Stimulated activated CD8-positive, alpha-beta memory T cell treated with anti-CD3 and anti-CD28 coated beads, Interleukin-2, amount 100 ng/mL, for 48 hours (primary cell): ENCODE measurements at places on chromosomes 6 and 20.

GRCh38 chr6:98929498-98930060 is 18.2 kb downstream of the FBXL4 start:
- DNase-seq = no peak

DNA sequence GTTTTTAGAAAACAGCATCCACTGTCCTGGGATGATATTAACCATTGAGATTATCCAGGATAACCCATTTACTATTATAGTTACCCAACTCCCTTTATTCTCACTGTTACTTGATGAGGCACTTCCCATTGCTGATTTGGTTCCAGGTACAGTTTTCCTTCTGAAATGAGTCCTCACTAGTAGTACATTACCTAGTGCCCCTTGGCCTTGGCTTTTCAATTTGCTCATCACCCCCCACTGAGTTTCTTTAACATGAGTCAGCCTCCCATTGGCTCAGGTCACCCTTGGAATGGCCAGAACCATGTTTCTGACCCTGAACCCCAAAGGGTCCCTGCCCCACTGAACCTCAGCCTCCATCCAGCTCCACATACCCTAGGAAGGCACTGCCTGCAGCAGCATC is 28.4 kb downstream of the MDGA1 start:
- no peak for DNase-seq

- peak; percentile 68 for DNase-seq
Observed at GRCh38 chr6:28981431-28981832, 23.7 kb downstream of the ZNF311 start.

DNA sequence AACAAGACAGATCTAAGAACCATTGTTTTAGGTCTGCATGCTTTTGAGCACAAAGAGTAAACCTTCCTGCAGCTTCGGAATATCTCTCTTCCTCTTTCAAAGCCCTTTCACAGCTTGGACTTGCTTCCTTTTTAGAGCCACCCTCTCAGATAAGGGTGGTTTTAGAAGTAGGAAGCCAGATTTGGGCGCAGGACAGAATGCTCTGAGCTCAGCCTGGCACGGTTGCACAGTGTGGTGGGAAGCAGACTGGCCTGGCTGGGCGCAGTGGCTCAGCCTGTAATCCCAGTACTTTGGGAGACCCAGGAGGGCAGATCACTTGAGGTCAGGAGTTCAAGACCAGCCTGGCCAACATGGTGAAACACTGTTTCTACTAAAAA is 35.6 kb upstream of the PNRC1 start:
- no peak for DNase-seq

DNA sequence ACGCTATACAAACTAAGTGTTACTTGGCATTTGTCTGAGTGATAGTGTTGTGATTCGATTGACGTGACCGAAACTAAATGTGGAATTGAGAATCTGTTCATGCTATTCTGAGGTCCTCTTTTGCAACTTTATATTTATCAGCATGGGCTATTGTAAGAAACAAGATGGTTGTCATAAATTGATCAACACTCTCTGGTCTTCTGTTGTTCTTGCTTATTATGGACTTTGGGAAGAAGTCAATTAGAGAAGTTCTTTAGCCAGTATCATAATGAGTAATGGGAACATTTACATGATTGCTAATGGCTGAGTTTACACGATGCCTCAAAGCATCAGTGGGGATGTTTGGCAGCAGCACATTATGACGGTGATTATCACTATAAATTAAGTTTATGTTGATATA is 195.0 kb downstream of the CD83 start:
- DNase-seq = no peak

- DNase-seq = no peak
Observed at GRCh38 chr20:50283370-50283769, 92.7 kb downstream of the CEBPB start.

DNA sequence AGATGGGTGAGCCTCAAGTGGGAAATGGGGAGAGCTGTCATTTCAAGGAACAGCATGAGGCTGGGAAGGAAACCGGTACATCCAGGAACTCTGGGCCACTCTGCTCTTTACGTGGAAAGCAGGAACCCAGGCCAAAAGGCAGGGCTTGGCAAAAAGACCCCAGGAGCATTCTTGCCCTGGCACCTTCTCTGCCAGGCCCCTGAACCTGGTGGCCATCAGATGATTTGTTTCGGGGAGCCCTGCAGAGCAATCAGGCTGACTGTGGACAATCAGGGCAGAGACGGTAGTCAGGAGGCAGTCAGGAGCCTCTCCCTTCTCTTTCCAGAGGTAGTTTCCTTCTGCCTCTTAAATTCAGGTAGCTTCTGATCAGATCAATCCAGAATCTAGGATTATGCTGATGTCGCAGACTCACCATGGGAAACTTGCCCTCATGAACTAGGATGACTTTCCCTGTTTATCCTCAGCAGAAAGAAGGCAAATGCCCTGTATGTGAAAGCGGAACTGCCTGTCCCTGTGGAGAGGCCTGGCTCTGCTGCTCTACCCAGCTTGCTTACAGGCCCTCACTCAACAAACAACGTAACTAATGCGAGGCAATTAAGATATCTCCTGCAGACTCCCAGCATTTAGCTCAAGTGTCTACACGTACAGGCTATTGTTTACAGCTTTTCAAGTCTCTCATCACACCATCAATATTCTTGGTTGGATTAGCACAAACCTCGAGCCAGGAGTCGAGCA is 36.6 kb downstream of the EZR start:
- DNase-seq = no peak

DNA sequence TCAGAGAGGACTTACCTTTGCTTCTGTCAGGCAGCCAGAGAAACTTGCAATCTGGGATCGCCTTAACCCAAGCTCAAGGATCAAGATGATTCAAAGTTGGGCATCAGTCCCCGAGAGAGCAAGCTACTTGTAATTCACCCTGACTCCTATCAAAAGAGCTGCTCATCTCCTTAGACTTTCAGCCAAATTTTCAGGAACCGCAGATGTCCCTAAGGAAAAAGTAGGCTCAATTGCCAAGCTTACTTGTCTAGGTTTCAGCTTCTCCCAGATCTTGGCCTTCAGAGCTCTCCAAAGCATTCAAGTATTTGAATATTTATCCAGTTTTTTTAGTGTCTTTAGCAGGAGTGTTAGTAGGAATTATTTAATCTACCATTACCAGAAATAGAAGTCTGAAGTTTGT is 434.1 kb upstream of the MMS22L start:
- DNase-seq = no peak

GRCh38 chr6:839201-839600 is 146.3 kb upstream of the EXOC2 start:
- no peak for DNase-seq

DNA sequence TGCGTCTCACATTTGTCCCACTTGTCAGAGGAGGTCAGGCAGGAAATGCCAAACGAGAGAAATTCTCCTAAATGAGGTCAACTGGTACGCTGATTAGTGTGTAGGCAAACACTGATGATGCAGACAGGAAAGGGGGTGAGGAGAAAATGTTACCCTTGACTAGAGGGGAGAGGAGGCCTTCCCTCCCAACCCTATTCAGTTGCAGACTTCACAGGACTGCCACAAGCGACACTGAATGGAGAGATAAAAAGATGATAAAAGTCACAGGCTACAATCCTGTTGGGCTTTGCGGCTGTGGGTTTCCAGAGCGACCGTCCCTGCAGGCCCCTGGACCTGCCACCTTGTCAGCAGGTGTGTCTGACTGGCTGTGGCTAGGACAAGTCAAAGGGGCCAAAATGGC is 569.4 kb downstream of the CDH26 start:
- DNase-seq = no peak

- no peak for DNase-seq
Observed at GRCh38 chr6:118494091-118494490, 54.0 kb upstream of the PLN start.

DNA sequence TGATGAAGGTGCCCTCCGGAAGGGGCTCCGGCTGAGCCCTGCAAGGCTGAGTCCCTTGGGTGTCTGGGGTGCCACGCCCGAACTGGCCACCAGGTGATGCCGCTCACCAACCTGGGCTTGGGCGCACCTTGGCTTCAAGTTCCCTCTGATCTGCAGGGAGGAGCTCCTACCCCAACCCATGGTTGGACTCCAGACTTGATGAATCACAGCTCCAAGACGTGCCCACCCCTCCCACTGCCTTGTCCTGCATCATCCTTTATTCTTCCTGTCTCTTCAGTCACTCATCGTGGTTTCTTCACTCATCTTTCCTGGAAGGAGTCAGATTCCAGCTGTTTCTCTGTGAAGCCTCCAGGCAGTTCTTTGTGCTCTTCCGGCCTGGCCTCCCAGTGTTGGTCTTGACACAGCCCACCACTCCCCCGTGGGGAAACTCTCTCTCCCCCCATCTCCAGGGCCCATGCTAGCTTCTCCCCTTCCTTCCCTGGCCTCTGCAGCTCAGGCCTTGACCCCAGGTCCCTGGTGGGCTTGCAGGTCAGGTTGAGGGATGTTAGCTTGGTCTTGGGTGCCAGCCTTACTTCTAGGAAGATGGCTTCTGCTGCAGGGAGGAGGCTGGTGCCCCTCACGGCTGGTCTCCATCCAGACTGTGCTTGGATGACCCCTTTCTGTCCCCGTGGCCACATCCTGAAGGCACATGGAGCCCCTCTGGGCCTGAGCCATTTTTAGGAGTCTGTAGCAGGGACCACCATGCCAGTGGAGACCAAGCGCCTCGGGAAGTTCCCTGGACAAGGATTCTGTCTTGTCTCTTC is 2.6 kb upstream of the ZBP1 start:
- peak; percentile 65 for DNase-seq

DNA sequence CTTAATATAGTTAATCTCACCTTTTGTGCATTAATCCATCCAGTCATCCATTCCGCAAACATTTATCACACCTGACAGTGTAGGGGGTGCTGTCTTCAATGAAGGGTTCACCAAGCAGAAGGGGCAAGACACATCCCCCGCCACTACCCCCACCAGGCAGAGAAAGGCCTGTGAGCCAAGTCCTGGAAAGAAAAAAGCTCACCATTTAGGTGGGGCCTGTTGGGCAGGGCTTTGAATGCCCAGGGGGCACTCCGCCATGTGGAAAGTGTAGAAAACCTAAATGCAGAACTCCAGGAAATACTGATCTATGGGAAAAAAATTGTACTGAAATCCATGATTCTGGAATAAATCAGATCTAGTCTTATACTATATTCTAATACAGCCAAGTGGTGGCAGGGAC is 4.8 kb upstream of the STX16 start:
- no peak for DNase-seq

DNA sequence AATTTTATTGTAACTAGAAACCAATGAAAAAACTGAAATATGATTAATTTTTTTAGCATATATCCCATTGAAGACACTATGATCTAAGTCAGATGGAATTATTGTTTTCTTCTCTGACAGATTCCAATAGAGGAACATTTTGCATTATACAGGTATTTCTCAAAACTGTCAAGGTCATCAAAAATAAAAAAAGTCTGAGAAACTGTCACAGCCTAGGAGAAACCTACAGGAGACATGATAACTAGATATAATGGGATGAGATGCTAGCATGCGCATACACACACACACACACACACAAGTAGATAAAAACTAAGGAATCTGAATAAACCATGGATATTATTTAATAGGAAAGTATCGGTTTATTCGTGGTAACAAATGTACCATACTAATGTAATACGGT is 161.9 kb upstream of the HCRTR2 start:
- no peak for DNase-seq

- DNase-seq = no peak
Observed at GRCh38 chr6:38480036-38480435, 159.7 kb downstream of the BTBD9 start.

- DNase-seq = no peak
Observed at GRCh38 chr6:169328112-169328801, 74.6 kb upstream of the THBS2 start.

DNA sequence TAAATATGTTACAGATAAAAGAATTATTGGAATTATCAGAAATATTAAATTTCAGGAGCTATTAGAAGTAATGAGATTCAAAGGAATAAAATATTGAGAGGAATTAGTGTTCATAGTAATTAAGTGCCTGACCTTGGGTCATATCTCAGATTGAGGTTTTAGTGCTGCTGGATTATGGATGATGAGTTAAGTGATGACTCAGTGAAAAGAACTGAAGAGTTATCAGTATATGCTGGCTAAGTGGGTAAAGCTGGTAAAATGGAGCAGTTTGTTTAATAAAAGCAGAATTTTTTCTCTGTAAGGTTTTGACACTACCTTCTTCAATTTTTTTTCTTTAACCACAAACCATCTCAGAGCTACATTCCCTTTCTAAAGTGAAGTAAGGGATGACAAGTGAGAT is 206.7 kb downstream of the MANEA start:
- DNase-seq = no peak

- DNase-seq = no peak
Observed at GRCh38 chr20:46946181-46946624, 51.6 kb downstream of the EYA2 start.

- no peak for DNase-seq
Observed at GRCh38 chr6:36113703-36114102, 16.6 kb upstream of the MAPK13 start.

DNA sequence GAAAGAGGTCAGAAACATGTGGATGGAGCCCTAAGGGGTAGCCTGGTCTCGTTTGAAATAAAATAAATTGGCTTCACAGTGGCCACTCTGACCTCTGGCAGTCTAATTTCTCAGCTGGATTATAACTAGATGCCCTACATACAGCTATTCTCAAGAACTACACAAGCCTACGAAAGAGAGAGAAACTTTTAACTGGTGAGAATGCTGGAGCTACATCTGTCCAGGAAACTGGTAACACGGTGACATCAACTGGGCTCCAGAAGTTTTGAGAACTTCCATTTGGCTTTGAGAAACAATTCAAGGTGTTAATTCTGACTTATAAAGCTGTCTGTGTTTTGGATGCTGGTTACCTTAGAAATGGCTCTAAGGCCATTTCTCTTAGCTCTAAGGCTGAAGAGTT is 187.3 kb upstream of the TENT5A start:
- DNase-seq = no peak

- no peak for DNase-seq
Observed at GRCh38 chr20:3000852-3001523, 42.4 kb upstream of the GNRH2 start.

DNA sequence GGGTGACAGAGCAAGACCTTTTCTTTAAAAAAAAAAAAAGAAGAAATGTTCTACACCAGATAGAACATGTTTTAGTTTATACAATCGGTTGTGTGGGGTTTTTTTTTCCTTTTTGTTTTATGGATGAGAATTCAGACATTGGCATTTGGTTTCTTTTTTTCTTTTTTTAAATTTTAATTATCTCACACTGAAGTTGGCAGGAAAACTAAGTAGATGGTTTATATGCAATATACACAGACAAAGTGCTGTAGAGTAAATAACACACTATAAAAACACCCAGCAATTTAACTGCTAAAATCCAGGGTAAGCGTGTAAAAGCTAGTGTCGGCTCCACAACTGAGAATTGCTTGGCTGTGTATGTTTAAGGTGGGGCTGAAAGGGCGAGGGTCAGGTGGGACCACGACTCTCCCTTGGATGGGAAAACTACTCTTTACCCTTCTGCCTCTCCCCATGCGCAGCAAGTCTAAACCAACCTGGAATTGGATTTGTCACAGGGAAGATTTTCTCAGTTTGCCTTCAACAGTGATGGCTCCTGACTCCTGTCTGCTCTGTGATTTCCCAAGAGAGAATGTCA is 147.1 kb upstream of the MARCKS start:
- DNase-seq = no peak
